SK-N-DZ (cell line): ENCODE measurements at places on chromosomes 1 and 21.

- DNase-seq = no peak
Observed at GRCh38 chr1:31926853-31927660, 11.1 kb downstream of the PTP4A2 start.

DNA sequence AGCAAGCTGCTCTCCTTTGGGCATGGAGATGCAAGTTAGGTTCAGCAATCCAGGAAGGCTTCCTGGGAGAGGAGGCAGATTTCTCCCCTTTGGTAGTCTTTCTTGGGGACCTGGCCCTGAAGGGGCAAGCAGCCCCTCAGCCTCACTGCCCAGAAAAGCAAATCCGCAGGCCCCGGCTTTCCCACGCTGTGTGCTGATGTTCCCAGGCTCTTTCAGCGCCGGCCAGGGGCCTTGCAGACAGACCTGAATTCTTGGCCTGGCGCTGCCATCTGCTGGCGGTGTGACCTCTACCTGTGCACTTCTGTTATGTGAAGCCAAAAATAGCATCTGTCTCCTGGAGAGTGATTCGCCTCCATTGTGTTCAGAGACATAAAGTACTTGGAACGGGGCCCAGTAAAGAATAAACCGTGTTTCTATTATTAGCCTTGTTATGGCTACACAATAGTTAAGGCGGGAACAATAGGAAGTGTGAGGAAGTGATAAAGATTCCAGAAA lies 64.8 kb downstream of the ALPL start:
- DNase-seq = peak; percentile 60

- peak; percentile 20 for DNase-seq
Observed at GRCh38 chr1:172540635-172541034, 7.7 kb downstream of the SUCO start.

DNA sequence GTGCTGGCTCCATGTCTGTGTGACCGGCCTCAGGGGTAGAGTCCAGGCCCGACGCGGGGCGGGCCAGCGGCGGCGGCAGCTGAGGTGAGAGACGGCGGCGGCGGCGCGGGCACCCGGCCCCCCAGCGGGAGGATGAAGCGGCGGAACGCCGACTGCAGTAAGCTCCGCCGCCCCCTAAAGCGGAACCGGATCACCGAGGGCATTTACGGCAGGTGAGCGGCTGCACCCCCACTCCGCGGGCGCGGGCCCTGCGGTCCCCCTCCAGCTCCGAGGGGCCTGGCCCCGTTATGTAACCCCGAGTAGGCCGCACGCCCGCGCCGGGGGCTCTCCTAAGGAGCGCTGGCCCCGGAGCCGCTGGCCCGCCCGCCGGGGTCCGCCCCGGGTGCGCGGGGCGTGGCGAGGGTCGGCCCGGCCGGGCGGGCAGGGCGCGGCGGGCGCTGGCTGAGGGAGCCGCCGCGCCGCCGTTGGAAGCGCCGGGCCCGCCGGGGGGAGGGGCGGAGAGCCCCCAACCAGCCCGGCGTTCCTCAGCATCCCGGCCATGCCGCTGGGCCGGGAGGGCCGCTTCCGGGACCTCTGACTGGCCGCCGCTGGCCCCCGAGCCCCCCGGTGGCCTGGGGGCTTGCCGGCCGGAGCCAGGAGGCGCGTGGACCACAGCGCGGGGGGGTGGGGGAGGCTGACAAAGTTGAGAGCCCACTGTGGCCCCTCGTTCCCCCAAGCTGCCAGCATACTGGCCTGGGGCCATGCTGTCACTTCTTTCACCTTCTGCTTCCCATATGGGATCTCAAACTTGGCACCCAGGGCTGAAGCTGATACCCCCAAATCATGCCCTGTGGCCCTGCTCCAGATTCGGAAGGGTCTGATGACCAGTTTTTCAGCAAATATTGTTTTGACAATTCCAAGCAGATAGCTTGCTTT lies 527 bp downstream of the MACO1 start:
- DNase-seq = no peak

GRCh38 chr21:44093761-44094160 lies 13.4 kb upstream of the PWP2 start:
- DNase-seq = no peak

GRCh38 chr1:51189421-51190073 lies 46.5 kb upstream of the RNF11 start:
- peak; percentile 51 for DNase-seq

DNA sequence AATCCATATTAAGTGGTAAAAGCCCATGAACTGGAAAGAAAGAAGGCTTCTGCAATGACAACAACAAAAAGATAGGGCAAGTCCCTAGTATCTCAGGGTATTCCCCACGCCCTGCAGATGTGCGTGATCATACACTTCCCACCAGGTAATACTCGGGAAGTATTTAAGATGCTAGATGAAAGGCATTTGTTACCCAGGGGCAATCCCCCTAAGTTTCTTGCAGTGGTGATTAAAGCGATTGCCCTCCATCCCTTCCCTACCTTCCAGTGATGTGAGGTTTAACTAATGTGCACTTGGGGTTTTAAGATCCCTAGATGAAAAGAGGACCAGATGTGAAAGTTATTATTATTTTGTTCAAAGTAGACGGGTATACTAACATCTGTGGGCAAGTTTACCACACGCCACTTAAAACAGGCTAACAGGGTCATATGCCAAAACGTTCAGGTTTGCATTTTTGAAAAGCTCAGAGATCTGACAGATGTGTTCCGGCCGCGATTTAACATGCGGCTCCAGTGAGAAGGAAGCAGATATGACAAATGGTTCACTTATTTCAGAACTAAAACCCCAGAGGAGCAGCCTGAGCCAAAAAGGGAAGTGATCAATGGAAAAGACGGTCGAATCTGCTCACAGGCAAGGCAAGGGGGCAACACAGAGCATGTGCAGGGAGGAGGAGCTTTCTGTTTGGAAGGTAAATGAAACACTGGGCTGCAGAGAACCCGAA lies 17.4 kb downstream of the TIAM1 start:
- no peak for DNase-seq

GRCh38 chr1:151981178-151981525 lies 12.5 kb downstream of the S100A10 start:
- DNase-seq = no peak
